Dermis microvascular lymphatic vessel endothelial cell (primary cell): ENCODE measurements at places on chromosomes 7 and 10.

DNA sequence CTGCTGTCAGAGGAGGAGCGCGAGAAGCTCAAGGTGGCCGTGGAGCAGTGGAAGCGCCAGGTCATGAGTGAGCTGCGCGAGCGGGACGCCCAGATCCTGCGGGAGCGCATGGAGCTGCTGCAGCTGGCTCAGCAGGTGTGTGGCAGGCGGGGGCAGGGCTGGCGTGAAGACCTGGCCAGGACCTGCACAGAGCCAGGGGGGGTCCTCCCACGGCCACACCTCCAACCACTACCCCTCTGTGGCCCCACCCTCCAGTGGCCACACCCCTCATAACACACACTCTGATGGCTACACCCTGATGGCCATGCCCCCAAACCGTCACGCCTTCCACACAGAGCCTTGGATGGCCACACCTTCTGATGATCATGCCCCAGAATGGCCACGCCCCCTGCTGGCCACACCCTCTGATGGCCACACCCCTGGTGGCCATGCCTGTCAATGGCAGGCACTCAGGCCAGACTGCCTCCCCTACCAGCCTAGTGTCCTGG, 23.4 kb upstream of the DPYSL4 start:
- DNase-seq, result peak; percentile 22

DNA sequence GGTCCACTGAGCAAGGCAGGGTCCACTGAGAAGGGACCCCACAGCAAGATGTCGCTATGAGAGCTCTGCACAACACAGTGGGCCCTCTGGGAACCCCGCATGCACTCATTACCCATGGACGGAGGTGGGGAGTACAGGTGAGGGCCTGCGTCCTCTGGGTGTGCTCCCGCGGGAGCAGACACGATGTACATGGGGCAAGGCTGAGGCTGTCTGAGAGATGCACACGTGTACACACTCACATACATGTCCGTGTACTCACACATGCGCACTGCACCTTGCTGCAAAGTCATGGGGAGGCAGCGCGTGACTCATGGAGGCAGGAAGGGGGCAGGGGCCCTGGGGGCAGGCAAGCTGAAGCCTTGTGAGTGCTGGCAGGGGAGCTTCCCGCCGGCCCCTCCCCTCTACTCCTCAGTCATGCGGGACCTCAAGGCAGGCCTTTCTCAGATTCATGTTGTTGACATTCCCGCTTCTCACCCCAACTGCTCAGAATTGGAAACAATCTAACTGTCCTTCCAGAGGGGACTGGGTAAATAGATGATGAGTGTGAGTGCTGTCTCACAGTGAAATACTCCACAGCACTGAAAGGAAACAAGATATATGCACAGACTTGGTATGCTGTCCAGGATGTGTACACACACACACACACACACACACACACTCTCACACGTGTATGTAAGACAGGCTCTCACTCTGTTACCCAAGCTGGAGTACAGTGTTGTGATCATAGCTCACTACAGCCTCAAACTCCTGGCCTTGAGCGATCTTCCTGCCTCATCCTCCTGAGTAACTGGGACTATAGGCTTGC, 40.0 kb downstream of the GOLGA7B start:
- DNase-seq, result no peak

DNA sequence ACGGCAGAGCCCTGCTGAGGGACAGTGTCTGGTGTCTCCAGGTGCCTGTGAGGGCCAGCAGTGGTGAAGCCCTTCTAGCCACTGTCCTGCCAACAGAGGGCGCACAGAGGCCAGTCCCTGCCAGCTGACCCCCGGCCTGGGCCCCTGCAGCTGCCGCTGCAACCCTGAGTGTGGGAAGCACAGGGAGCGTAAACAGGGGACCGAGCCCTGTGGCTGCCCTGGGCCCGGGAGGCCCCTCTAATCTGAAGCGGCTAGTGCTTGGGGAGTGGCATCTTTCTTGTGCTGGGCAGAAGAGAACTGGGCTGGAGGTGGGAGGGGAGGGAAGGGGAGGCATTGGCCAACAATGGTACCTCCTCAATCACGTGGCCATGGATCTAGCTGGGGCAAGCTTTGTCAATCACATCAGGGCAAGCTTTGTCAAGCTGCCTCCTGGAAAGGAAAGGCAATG, 34.6 kb downstream of the TRIM8 start:
- DNase-seq, result peak; percentile 70

- DNase-seq, result peak; percentile 91
These were observed 30.0 kb upstream of the SLF2 start for GRCh38 chr10:100882671-100883311.

GRCh38 chr7:136655414-136655813, 213.0 kb upstream of the CHRM2 start:
- DNase-seq, result no peak

GRCh38 chr10:14008740-14009080, 322.0 kb downstream of the FRMD4A start:
- no peak for DNase-seq

GRCh38 chr10:77177589-77177988, 460.0 kb downstream of the KCNMA1 start:
- DNase-seq, result no peak

DNA sequence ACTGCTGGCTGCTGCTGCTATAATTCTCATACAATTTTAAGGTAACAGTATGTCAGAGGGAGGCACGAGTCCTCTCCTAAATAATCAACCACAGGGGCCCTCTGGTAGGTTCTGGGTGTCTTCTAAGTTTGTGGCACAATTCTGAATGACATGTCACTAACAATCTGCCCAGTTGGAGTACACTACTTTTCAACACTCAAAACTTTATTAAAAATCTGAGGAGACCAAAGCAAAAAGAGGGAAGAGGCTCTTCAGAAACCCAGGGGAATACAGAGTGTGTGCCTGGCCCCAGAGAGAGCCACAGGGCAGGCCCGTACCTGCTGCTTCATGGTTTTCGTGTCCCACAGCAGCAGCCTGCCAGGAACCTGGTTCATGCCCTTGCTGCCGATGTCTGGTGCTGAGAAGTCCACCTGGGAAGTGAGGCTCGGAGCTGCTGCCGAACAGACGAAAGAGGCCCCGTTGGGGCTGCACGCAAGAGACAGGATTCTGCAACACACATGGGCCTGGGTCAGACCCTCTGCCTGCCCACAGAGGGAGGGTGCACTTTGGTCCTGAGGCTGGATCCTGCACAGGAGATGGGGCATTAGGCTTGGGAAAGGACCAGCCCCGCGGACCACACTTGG, 18.3 kb downstream of the WDR91 start:
- DNase-seq, result no peak

DNA sequence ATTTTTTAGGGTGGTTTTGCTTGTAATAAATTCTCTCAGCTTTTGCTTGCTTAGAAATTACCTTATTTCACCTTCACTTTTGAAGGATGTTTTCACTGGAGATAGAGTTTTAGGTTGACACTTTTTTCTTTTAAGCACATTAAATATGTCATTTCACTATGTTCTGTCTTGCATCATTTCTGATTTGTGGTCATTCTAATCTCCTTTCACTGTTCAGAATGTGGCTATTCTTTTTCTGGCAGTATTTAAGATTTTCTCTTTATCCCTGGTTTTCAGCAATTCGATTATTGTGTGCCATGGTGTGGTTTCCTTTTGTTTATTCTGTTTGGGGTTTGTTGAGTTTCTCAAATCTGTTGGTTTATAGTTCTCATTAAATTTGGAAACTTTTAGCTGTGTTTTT, 1065.6 kb downstream of the KCNMA1 start:
- no peak for DNase-seq

DNA sequence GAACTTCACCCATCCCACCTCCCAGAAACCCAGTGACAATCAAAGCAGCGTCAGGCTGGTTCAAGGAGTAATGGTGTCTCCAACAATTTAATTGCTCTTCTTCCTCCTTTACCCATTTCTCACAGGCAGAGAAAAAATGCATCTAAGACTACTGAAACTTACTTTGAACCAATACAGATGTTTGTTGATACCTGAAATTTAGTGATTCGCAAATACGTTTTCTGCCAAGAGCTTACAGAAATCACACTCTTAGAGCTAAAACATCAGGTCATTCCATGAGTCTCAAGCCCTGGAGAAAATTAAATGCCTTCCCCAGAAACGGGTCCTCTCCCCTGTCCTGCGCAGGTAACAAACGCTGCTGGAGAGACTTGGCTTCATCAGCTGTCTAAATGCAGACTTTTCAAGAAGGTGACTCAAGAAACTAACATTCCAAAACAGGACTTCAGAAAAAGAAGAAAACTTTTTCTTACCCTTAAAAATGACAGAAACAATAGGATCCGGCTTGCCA, 443 bp downstream of the MYOF start:
- DNase-seq, result no peak

DNA sequence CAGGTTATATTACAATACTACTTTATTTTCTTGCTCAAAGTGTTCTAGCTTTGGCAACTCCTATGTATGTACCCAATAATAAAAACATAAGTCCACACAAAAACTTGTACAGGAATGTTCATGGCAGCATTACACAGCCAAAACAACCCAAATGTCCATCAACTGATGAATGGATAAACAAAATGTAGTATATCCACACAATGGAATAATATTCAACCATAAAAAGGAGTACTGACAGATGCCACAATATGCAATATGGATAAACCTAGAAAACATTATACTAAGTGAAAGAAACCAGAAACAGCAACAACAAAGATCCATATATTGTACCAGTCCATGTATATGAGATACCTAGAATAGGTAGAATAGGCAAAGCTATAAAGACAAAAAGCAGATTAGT, 21.0 kb downstream of the PPA1 start:
- DNase-seq, result no peak

- DNase-seq, result no peak
These were observed 91.8 kb upstream of the KMT2C start for GRCh38 chr7:152527610-152528032.

DNA sequence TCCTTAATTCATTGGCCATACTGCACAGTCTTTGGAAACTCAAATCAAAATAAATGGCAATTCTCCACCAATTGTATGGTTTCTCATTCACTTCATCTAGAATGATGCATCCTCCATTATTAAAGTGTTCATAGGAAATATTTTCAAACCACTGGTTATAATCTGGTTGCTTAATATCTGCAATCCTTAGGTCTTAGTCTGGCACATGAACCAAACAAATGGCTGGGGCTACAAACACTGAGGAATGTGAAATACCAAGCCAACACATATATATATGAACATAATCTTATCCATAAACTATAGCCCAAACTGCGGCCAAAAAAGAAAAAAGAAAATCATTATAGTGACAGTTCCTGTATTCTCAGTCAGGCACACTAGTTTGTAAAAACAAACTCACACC, 5.7 kb upstream of the MSS51 start:
- DNase-seq, result no peak

DNA sequence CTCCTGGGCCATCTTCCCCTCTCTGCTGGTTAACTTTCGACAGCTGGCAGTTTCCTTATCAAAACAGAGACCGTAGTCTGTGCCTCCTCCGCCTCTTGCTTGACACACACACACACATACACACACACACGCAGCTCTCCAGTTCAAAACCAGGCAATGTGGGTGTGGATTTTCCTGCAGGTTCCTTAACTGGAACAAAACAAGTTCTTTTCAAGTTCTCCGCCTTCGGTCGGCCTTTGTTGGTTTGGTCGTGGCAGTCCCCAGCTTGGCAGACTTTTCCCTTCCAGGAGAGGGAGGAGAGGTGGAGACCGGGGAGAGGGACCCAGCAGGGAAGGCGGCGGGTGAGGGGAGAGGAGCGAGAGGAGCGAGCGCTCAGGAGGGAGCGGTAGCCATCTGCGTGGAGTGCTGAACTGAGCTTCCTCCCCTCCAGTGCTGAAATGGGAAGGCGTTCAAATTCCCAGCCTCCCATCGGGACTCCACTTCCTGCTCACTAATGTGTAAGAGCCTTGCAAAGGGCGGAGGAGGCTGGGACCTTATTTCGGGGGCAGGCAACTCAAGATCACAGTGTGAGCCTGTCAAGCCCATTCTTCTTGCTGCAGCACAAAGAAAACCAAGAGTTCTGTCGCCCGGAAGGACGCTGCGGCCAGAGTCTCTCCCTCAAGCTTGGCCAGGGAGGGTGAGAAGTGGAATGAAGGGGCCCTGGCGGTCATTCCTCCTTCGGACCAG, 120.6 kb downstream of the PRPF18 start:
- DNase-seq, result peak; percentile 91

DNA sequence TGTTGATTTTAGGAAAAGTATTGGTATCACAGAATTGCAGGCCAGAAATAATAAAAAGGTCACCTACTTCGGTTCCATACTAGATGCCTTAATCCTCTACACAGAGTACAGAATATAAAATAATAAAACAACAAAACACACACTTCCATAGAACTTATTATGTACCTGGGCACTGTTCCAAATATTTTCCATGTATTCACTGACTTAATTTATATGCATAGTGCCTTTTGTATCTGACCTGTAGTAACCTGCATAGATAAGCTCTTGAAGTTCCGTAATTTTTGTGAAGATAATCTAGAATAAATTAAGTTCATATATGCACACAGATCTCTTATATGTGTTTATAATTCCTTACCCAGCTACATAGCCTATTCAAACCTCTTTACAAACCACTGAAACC, 78.3 kb downstream of the RAPGEF5 start:
- peak; percentile 42 for DNase-seq

- DNase-seq, result no peak
These were observed 49.6 kb downstream of the CYCS start for GRCh38 chr7:25075459-25075858.

GRCh38 chr10:118409295-118409694, 67.2 kb upstream of the FAM204A start:
- no peak for DNase-seq

GRCh38 chr10:43284341-43284910, 17.6 kb upstream of the RASGEF1A start:
- DNase-seq, result peak; percentile 21

- no peak for DNase-seq
These were observed 8.9 kb downstream of the TMEM176B start for GRCh38 chr7:150791304-150791703.

- no peak for DNase-seq
These were observed 2.1 kb downstream of the TRDMT1 start for GRCh38 chr10:17199351-17199804.

DNA sequence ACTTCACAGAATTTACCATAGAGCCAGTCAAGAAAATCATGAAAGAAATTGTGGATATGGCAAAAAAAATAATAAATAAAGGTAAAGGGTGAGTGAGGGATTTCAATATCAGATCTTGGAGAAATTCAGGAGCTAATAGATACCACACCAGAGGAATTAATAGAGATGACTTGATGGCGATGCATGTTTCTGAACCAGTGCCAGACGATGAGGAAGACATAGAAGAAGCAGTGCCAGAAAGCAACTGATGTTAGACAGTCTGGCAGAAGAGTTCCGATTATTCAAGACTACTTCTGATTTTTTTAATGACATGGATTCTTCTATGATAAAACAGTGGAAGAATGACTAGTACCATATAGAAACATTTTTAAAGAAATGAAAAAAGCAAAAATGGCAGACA, 314.7 kb downstream of the BICC1 start:
- DNase-seq, result no peak

GRCh38 chr10:13593535-13593934, 6.8 kb downstream of the PRPF18 start:
- no peak for DNase-seq

- no peak for DNase-seq
These were observed 10.8 kb upstream of the FAM3C start for GRCh38 chr7:121406944-121407343.

GRCh38 chr7:124086843-124087242, 54.0 kb upstream of the TMEM229A start:
- no peak for DNase-seq

GRCh38 chr7:30436046-30436445, 42.5 kb downstream of the NOD1 start:
- DNase-seq, result no peak

- DNase-seq, result no peak
These were observed 199.3 kb downstream of the SNX10 start for GRCh38 chr7:26490640-26491624.
